ENCODE measurements at places on chromosomes 7 and 10. TPM values are rescaled to one million over a fixed set of nuclear protein-coding genes. Genes with fewer than 3 reads are reported as not detected.

The GIMAP1 gene
- not detected for total RNA-seq

The EIF4H gene
- total RNA-seq = 217 TPM

GRCh38 chr10:125263551-125263950 lies 103.2 kb upstream of the CTBP2 start:
- no peaks in the 10 kb centered on the region for H3K36me3 ChIP-seq
- no peaks in the 10 kb centered on the region for H3K4me1 ChIP-seq
- peaks cover 3% of the 10 kb centered on the region for H3K27me3 ChIP-seq
- H3K4me3 ChIP-seq = no peak overlapping the region

DNA sequence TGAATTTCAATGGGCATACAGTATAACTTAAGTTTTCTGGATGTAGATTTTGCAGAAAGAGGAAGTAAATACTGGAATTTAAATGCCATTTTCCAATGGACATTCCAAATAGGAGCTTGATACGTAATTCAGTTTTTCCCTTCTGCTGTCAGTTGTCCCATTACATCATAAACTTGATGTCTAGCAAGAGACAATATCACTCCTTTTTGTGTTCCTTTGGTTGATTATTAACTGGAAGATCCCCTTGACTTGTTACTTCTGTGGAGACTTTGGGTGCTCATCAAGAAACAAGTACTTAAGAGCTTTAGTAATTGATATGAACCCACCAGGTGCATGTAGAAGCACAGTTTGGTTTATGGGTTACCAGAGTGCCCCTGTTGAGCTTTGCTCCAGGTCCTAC lies 116.1 kb downstream of the ST7 start:
- no peak for DNase-seq
- no peaks in the 10 kb centered on the region for H3K27me3 ChIP-seq
- H3K4me3 ChIP-seq = no peak overlapping the region
- no peak overlapping the region for H3K27ac ChIP-seq
- H3K4me1 ChIP-seq = peaks cover 79% of the 10 kb centered on the region

DNA sequence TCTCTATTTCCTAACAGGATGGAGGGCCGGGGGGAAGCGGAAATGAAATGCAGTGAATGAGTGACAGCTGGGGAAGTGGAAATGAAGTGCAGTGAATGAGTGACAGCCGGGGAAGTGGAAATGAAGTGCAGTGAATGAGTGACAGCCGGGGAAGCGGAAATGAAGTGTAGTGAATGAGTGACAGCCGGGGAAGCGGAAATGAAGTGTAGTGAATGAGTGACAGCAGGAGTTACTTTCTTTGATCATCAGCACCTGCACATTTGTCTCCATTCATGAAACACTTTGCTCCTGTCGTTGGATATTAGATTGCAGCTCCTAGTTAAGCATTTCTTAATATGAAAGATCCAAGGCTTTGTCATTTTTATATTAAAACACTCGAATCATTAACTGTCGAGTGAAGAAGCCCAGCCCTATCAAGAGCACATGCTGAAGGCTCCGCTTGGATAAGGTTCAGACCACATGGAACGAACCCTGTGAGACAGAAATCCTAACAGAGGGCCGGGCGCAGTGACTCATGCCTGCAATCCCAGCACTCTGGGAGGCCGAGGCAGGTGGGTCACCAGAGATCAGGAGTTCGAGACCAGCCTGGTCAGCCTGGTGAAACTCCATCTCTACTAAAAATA lies 406.0 kb upstream of the ADARB2 start:
- no peak overlapping the region for H3K4me3 ChIP-seq
- peaks cover 5% of the 10 kb centered on the region for H3K4me1 ChIP-seq

DNA sequence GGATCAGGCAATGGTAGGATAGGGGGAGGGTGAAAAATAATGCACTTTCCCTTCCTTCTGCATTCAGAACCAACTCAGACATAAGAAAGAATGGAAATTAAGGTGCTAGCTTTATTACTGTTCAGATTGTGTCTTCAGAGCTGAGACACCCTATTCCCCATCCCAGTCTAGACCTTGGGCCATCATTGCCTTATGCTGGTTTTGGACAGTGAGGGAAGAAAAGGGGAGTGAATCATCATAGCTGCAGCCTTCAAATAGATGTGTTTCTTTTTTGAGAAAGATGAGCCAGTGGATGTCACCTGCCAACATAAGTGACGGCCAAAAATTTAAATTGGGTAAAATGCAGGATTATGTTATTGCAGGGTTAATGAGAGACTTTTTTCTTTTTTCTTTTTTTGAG lies 27.0 kb upstream of the TOMM7 start:
- H3K27ac ChIP-seq = no peak overlapping the region
- no peaks in the 10 kb centered on the region for H3K27me3 ChIP-seq
- H3K36me3 ChIP-seq = no peaks in the 10 kb centered on the region
- no peak for DNase-seq
- H3K4me1 ChIP-seq = peaks cover 18% of the 10 kb centered on the region
- H3K4me3 ChIP-seq = no peak overlapping the region

The DGKB gene
- total RNA-seq = 0.60 TPM

The NUP205 gene
- 27.5 TPM for total RNA-seq

DNA sequence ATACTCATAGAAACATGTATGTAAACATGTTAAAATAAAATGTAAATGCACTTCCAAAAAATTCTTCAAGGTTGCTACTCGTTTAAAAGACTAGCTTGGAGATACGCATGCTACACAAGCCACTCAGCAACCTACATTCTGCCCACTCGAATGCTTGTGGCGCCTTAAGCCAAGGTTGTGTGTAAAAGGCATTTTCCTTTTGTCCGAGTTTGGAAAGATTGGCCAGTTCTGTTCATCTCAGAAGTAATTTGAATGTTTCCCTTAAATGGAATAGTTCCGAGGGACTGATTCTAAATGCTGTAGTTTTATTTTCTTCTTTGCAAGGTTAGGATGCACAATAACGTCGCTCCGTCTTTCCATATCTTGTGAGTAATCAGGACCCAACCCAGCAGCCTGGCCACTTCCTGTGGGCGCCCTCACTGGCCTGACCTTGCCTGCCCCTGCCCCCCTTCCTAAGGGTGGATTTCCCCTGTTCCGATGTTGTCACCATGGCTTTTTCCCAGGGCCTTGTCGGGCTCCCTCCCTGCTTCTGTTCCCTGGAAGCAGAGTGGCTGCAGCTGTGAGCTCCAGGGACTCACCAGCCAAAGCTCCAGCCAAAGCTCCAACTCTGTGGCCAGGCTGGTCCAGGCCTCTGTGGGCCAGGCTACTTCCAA lies 70.6 kb downstream of the PTPRE start:
- peaks cover 25% of the 10 kb centered on the region for H3K4me1 ChIP-seq
- H3K4me3 ChIP-seq = peak overlapping the region; percentile 49
- peak overlapping the region; percentile 86 for H3K27ac ChIP-seq
- H3K27me3 ChIP-seq = no peaks in the 10 kb centered on the region

- H3K4me3 ChIP-seq = no peak overlapping the region
- H3K27me3 ChIP-seq = no peaks in the 10 kb centered on the region
- H3K4me1 ChIP-seq = peaks cover 25% of the 10 kb centered on the region
- no peak overlapping the region for H3K27ac ChIP-seq
These were observed 30.5 kb downstream of the RGS10 start for GRCh38 chr10:119511828-119512515.

The LBX1 gene
- not detected for total RNA-seq

DNA sequence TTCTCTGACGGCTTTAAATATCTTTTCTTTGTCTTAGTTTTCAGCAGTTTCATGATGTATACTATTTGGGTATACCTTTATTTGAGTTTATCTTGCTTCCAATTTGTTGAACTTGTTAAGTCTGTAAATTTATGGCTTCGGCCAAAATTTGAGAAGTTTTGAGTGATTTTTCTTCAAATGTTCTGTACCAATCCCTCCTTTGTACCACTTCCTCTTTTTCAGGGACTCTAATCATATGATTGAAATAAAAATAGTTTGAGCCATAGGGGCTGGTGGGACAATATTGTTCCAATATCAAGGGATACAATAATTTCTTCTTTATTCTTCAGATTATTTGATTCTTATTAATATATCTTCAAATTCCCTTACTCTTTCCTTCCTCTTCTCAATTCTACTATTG lies 43.1 kb upstream of the CTTNBP2 start:
- H3K27me3 ChIP-seq = peaks cover 2% of the 10 kb centered on the region
- no peak overlapping the region for H3K27ac ChIP-seq
- H3K36me3 ChIP-seq = no peaks in the 10 kb centered on the region

DNA sequence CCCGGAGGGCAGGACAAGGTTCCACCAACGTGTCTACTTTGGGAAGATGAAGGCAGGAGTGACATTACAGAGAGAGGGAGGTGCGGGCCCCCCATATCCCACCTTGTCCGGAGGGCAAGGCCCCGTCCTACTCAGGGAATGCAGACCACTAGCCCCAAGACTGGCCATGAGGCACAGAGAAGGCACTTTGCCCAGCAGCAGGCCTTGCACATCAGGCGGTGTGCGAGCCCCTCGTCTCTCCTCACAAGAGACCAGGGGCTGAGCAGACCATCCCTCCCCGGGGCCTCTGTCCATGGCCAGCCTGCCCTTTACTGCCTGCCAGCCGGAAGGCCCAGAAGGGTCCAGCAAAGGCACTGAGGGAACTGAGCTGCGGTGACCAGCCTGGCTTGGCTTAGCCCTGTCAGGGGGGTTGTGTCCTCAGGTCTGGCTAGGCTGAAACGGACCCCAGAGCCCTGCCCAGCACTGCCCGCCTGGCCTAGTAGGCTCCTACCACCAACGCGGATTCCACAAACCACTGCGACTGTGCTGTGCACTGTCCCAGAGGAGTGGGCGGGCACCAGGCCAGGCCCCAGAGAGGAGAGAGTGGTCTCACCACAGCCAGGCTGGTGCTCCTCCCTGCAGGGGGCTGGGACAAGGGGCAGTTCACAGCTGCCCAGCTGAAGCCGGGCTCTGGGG lies 16.7 kb downstream of the CAMK2B start:
- no peak for DNase-seq
- peaks cover 4% of the 10 kb centered on the region for H3K36me3 ChIP-seq
- H3K4me3 ChIP-seq = no peak overlapping the region
- peaks cover 10% of the 10 kb centered on the region for H3K27me3 ChIP-seq
- no peak overlapping the region for H3K27ac ChIP-seq

The BUD31 gene
- 88.3 TPM for total RNA-seq

GRCh38 chr7:40887099-40887498 lies 752.3 kb downstream of the SUGCT start:
- H3K4me3 ChIP-seq = no peak overlapping the region
- H3K36me3 ChIP-seq = peaks cover 13% of the 10 kb centered on the region
- peak overlapping the region; percentile 42 for H3K27ac ChIP-seq
- no peak for DNase-seq

DNA sequence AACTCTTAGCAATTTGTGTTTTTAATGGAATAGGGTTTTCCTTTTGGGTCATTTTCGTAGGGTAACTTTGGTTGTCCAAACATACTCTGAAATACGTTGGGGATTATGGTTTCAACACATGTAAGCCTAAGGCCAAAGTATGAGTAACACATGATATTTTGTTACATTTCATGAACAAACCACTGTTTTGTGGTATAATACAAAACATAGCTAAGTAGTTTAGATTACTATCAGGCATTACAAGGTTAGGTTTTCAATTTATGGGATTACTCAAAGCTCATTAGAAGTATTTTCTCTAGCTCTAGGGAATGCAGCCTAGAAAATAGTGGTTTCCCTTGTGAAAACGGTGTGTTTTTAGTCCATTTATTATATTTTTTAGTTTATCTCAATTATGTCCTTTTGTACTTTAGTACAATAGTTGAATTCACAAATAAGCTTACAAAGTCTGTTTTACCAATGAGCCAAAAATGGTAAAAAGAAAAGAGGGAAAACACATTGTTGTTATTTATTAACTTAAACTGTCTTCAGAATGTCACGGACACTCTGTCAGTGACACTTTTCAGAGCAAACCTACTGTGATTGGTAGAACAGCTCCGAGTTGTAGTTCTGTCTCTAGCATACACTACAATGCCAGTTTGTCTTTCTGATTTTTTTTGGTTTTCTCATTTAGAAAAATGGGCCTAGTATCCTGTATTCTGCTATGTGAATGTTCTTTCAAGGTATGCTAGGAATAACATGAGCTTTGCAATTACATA lies 473.7 kb downstream of the SUGCT start:
- peaks cover 40% of the 10 kb centered on the region for H3K4me1 ChIP-seq
- H3K4me3 ChIP-seq = no peak overlapping the region
- no peak for DNase-seq
- peaks cover 6% of the 10 kb centered on the region for H3K36me3 ChIP-seq
- no peak overlapping the region for H3K27ac ChIP-seq
- H3K27me3 ChIP-seq = no peaks in the 10 kb centered on the region

GRCh38 chr7:47415318-47416212 lies 166.3 kb downstream of the TNS3 start:
- H3K27me3 ChIP-seq = no peaks in the 10 kb centered on the region
- peak overlapping the region; percentile 69 for H3K27ac ChIP-seq
- peaks cover 67% of the 10 kb centered on the region for H3K36me3 ChIP-seq
- H3K4me1 ChIP-seq = peaks cover 38% of the 10 kb centered on the region
- H3K4me3 ChIP-seq = no peak overlapping the region
- DNase-seq = no peak

The SLK gene
- total RNA-seq = 30.8 TPM

DNA sequence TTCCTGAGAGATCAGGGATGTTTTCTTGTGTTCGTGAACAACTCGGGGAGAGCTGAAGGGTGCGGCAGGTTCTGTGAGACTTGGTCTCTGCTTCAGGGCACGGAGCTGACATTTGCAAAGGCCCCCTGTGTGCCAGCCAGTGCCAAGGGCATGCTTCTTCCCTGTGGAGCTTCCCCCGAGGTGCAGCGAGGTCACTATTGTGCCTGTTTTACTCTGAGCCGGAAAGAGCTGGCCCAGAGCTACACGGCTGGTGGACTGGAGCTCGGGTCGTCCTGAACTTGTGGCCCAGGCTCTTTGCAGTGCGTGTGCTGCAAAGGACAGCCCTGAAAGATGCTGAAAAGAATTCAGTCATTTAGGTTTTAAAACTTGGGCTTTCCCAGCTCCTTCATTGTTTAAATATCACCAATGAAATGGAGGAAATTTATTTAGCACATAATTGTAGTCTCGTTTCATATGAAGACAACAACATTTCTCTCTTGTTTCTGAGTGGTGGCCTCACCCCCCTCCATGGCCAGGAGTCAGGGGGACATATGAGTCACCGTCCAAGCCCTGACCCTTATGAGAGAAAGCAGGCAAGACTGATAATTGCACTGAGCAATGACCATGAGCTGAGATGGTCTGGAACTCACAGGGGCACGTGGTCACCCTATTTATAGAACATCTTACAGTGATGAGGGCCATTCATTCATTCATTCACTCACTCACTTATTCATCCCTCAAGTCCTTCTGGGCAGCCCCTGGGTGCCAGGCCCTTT lies 102.6 kb downstream of the PTPRE start:
- H3K27me3 ChIP-seq = no peaks in the 10 kb centered on the region
- H3K4me3 ChIP-seq = no peak overlapping the region
- no peak overlapping the region for H3K27ac ChIP-seq
- no peak for DNase-seq
- peaks cover 33% of the 10 kb centered on the region for H3K4me1 ChIP-seq
